ENCODE measurements at places on chromosomes 3 and 15. TPM values are rescaled to one million over a fixed set of nuclear protein-coding genes. Genes with fewer than 3 reads are reported as not detected.

- no peak for DNase-seq
Measured at GRCh38 chr3:172199850-172200369, 160.5 kb downstream of the FNDC3B start.

GRCh38 chr3:159252772-159253384 is 451.0 kb downstream of the MFSD1 start:
- DNase-seq: no peak

DNA sequence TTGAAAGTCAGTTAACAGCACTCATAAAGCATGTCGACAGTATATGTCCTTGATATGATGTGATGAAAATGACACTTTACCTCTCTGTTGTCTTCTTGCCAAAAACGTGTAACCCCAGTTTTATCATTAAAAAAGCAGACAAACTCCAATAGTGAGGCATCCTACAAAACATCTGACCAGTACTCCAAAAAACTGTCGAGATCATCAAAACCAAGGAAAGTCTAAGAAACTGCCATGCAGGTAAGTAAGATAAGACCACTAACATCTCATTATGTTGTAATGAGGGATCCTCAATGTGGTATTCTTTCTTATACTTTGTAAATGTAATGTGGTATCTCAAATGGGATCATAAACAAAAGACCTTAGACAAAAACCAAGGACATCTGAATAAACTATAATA is 152.3 kb downstream of the NR1I2 start:
- no peak for DNase-seq

Gene EFCAB12
- 0.32 TPM for total RNA-seq

Gene MME
- total RNA-seq: 114 TPM
